ENCODE measurements at places on chromosomes 1 and 21.

GRCh38 chr1:81323862-81324261 is 476.9 kb upstream of the ADGRL2 start:
- no peak for DNase-seq

DNA sequence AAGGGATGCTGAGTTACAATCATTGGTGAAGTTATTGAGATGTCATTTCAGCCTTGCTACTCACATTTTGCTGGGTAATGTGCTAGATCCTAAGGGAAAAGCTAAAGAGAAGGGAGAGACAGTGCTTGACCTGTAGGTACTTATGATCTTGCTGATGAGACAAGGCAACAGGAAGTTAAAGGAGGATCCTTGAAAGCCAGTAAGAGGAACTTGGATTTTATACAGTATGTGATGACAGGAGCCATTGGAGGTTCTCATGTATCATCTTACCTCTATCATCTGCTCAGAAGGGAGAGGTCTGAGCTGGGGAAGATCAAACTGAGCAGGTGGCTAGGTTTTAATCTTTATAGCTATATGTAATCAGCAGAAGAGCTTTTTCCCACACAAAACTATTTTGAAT is 6.3 kb downstream of the APOBEC4 start:
- DNase-seq: no peak

DNA sequence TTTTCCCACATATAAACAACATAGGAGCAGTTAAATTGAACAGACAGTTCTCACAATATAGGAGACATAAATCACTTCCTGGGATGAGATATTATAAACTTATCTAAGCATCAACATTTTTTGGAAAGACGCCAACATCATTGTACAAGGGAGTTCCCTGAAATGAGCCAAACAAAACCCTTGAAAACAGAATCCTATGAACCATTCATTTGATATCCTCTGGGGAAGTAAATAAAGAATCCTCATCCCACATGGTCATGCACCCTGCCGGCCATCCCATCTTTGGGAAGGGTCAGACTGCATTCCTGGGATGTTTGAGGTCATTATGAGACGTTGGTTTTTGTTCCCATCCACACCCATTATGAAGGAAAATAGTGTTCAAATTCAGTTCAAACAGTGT is 111.8 kb upstream of the USP25 start:
- DNase-seq: no peak

DNA sequence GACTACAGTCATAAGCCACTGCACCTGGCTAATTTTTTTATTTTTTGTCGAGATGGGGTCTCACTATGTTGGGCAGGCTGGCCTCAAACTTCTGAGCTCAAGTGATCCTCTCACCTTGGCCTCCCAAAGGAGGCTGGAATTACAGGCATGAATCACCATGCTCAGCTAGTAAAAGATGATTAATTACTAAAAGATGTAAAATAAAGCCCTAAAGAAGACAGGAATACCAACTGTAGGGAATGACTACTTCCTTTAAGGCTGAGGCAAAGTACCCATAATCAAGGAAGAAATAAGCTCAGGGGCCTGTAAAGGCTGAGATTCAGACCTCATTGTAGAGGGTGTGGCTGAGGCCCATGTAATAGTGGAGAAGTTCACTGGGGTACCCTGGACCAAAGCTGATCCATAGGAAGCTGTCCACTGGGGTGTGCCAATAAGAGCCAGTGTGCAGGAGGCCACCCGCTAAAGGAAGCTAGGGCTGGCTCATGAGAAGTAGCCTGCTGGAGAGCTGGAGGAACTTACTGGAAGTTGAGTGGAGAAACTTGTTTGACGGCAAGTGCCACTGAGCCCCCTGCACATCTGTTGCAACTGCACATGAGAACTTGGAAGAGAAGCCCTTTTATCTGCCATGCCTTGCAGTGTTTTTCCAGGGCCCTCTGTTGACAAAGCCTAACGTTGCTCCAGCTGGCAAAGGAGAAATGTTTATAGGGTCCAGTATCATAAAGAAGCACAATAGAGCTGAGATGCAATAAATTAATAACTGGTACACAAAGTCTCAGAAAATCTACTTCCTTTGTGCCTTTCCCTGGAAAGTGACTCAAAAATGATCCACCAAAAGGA is 17.8 kb upstream of the SERTAD4 start:
- DNase-seq: no peak

All from NCI-H526 treated with DMSO at 0.1 percent for 48 hours (cell line).